ENCODE measurements at places on chromosomes 2 and 18.

DNA sequence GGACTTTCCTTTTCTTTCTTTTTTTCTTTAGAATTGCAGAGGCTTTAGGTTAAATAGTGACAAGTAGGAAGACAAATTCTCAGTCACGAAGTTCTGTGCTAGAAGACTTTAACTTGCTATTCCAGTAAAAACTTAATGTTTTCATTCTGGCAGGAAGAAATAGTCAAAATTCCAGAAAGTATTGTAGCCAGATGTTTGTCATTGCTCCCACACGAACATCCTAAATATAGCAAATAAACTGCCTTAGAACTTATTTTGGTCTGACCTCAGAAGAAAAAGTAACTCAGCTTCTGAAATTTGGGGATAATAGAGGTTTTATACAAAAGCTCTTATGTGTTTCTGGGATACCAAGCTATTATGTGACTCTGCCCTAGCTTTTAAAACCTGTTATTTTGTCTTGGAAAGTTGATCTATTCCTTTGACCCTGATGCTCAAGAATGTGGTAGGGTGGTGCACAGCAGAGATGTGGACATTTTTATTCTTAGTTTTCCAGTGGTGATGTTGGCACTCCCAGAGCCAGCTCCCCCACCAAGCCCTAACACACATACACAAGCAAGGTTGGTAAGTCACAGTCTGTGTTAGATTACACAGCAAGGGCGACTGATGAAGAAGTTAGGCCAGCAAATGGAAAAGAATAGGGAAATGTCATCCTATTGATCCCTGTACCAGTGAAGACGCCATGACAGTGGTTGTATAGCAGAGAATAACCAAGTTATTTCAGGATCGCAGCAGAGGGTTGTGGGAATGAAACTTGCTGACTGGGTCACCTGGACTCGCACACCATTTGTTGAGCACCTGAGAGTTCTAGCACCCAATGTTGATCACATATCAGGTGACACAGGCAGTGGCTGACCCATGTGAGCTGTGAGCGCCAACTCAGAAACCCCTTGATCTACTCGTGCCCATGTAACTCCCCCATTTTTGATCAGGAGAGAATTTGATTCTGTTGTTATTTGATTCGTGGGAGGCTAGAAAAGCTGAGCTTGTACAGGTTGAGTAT is 23.7 kb downstream of the FARP2 start:
- DNase-seq = peak; percentile 47

DNA sequence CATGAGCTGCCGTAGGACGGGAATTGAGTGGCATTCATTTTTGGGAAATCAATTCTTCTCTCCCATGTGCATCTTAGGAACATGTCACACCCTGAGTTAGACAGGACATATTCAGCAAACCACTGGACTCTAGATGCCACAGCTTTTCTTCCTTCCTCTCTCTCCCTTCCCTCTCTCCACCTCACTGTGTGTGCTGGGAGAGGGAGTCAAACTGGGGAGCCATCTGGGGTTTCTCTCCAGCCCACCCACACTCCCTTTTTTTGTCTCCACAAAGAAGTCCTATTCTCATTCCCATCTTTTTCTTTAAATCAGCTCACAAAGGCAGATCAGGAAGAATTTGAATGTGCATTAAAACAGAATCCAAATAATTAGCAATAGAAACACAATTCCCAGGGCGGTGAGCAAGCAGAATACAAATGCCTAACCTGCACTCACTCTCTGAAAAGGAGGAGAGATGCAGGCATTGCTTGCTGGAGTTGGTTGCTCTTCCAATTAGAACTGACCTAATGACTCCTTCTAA is 15.4 kb downstream of the CD28 start:
- no peak for DNase-seq

GRCh38 chr2:85089585-85089984 is 43.6 kb upstream of the TCF7L1 start:
- DNase-seq = no peak

GRCh38 chr18:50042611-50043010 is 152.3 kb downstream of the MYO5B start:
- DNase-seq = no peak

DNA sequence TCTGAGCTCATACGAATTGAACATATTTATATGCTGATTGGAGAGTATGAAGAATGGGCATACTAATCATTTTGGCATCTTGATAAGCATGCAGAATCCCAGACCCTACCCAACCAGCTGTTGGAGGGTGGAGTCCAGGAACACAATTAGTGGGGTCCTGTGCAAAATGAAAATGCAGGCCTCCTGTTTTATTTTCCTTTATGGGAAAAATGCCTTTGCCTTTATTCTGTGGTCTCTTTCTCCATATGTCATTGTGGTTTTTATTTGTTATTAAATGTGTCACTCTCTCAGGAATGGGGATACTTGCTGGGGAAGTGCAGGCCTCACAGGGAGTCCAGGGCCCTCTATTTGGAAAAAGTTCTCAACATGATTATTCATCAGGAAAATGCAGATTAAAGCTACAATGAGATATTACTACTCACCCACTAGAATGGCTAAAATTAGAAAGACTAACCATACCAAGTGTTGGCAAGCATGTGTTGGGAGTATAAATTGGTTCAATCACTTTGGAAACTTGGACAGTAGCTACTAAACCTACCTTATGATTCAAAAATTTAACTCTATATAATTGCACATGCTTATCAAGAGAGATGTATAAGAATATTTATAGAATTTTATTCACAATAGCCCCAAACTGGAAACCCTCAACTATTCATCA is 223.1 kb upstream of the FBXO11 start:
- no peak for DNase-seq

DNA sequence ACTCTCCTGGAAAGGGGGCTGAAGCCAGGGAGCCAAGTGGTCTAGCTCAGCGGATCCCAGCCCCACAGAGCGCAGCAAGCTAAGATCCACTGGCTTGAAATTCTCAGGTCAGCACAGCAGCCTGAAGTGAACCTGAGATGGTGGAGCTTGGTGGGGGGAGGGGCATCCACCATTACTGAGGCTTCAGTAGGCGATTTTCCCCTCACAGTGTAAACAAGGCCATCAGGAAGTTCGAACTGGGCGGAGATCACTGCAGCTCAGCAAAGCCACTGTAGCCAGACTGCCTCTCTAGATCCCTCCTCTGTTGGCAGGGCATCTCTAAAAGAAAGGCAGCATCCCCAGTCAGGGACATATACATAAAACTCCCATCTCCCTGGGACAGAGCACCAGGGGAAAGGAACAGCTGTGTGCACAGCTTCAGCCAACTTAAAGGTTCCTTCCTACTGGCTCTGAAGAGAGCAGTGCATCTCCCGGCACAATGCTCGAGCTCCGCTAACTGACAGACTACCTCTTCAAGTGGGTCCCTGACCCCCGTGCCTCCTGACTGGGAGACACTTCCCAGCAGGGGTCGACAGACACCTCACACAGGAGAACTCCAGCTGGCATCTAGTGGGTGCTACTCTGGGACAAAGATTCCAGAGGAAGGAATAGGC is 282.3 kb upstream of the EPC2 start:
- DNase-seq = no peak

GRCh38 chr2:11357428-11357972 is 13.1 kb upstream of the ROCK2 start:
- no peak for DNase-seq

DNA sequence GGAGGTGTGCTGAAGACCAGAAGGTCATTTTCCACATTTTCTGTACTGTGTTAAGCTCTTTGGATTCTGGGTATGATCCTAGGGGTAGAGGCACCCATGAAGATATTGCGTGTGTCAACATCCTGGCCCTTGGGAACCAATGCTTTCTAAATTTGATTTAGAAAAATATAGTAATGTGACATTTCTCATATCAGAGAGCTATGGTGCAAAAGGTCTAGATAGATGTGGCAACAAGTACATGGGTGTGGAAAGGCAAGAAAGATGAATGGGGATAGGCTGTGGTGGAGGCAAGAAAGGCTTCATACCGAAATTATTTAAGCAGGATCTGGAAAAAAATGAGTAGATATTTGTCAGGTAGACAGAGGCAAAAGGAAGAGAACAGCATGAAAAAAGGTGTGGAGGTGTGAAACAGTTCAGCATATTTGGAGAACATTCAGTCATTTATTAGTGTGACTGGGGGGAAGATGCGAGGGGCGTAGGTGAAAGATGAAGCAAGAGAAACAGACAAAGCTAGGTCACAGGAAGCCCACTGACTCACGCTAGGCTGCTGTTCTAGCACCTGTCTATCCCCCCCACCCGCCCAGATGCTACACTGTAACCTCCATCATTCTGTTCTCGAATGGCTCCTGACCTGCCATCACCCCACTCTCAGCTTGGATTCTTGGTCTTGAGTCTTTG is 11.7 kb downstream of the DOK1 start:
- DNase-seq = no peak

DNA sequence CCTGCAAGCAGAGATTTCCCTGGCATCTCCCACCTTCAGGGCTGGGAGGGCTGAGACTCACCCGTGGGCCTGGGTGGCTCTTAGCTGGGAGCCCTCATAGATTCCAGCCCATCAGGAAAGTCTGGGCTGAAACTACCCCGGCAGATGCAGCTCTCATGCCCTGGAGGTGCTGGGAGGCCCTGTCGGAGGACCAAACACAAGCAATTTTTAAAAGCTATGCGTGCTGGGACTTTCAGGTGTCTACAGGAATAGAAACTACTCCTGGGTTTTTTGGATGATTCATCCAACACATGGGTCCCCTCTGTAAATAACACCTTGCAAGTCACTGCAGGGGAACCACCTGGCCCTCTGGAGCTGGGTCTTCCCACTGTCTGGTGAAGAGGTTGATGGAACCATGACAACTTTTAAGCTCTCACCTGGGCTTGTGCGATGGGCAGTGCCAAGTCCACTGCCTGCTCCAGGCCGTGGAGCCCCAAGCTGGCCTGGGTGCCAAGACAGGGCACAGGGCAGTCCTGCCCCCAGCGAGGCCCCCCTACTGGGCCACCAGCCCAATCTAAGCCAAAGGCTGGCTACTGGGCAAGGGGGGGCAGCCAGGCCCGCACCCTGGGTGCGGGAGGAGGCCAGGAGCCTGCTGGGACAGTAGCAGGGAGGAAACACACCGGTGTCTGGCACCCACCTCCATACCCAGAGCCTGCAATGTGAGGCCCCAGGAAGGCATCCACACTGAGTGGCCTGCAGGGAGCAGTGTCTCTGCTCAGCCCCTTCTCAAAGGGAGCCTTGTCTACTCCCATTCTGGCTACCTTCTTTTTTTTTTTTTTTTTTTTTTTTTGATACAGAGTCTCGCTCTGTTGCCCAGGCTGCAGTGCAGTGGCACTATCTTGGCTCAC is 1.1 kb upstream of the GPR55 start:
- DNase-seq = no peak

Measured in HFFc6 (cell line).